ENCODE measurements at places on chromosomes 2 and 18.
A peak's percentile ranks its signal among the peaks of the same experiment; 100 is the strongest.

GRCh38 chr2:196242131-196242620 is 70.8 kb upstream of the STK17B start:
- no peak for DNase-seq

- no peak for DNase-seq
Observed at GRCh38 chr2:40199771-40200170, 252.1 kb downstream of the SLC8A1 start.

GRCh38 chr2:217759991-217760390 is 242.8 kb downstream of the TNS1 start:
- DNase-seq: no peak

DNA sequence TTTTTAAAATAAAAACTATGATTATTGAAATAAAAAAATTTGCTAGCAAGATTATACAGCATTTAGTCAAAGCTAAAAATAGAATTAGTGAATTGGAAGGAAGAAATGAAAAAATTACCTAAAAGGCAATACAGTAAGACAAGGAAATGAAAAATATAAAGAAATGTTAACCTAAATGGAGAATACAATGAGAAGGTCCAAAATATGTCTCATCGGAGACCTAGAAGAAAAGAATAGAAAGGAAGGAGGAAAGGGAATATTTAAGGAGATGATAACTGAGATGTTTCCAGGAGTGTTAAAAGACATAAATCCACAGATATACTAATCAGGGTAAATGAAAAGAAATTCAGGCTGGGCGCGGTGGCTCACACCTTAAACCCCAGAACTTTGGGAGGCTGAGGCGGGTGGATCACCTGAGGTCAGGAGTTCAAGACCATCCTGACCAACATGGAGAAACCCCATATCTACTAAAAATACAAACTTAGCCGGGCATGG is 78.9 kb downstream of the AFF3 start:
- no peak for DNase-seq

DNA sequence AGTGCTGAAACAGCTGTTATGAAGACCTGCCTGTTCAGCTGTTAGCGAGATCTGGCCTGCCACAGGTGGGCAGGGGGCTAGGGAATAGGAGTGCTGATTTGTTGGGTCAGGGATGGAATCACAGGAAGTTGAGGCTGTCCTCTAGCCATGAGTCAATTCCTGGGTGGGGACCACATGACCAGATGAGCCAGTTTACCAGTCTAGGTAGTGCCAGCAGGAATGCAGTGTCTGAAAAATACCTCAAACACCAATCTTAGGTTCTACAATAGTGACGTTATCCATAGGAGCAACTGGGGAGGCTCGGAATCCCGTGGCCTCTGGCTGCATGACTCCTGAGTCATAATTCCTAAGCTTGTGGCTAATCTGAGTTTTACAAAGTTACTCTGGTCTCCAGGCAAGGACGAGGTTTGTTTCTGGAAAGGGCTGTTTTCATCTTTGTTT is 44.9 kb downstream of the DYSF start:
- no peak for DNase-seq

DNA sequence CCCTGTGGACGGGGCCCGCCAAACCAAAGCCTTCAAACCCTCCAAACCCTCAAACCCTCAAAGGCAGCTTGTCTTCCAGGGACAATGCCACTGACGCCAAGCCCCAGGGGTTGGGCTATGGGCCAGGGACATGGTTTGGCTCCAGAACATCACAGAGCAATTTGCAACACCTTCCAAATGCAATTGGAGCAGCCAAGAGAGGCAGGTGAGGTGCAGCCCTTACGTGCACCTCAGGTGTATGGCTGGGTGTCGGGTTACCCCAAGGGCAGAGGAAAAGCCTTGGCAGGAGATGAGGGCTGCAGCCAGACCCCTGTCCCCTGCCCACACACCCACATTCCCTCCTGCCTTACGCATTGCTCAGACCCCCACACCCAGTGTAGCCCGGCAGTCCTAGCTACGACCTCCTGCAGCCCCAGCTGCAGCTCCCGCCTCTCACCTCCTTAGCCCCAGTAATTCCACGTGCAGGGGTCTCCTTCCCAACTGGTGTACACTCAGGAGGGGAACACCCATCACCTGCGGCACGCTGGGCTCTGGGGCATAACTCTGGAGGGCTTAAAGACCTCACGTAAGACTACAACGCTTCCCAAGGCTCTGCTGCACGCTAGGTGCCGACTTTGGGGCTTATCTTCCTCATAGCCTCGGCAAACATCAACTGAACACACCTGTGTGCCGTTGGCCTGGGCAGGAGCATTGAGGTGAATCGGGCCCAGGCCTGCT is 88.7 kb downstream of the TFCP2L1 start:
- no peak for DNase-seq

DNA sequence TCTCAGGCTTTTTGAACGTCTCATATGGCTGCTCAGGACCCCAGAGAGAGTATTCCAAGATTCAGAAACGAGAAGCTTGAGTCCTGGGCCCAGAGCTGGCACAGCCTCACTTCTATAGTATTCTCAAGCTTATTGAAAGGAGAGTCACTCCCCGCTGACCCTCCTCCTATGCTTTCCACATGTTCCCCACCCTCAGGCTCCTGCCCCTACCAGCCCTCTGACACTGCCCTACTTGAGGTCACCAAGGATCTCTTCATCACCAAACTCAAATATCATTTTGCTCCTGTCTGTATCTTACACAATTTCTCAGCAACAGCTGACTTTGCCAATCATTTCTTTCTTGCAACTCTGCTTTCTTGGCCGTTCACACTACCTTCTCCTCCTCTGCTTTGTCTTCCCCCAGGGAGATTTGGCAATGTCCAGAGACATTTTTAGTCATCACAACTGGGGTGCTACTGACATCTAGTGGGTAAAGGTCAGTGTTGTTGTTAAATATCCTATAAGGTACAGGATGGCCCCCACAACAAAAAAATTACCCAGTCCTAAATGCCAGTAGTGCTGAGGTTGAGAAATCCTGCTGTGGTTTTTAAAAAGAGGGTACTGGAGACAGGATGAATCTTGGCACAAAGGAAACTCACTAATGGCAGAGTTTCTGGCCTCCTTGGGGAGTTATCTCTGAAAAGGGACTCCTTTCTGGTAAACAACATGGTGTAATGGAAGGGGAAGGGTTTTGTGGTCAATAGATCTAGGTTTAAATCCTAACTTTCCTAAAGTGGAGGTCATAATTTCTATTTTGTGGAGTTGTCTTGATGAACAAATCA is 26.9 kb upstream of the INSIG2 start:
- DNase-seq: no peak

GRCh38 chr2:241680827-241681599 is 5.6 kb downstream of the DTYMK start:
- no peak for DNase-seq

- no peak for DNase-seq
Observed at GRCh38 chr2:177598326-177599138, 206.0 kb downstream of the AGPS start.

DNA sequence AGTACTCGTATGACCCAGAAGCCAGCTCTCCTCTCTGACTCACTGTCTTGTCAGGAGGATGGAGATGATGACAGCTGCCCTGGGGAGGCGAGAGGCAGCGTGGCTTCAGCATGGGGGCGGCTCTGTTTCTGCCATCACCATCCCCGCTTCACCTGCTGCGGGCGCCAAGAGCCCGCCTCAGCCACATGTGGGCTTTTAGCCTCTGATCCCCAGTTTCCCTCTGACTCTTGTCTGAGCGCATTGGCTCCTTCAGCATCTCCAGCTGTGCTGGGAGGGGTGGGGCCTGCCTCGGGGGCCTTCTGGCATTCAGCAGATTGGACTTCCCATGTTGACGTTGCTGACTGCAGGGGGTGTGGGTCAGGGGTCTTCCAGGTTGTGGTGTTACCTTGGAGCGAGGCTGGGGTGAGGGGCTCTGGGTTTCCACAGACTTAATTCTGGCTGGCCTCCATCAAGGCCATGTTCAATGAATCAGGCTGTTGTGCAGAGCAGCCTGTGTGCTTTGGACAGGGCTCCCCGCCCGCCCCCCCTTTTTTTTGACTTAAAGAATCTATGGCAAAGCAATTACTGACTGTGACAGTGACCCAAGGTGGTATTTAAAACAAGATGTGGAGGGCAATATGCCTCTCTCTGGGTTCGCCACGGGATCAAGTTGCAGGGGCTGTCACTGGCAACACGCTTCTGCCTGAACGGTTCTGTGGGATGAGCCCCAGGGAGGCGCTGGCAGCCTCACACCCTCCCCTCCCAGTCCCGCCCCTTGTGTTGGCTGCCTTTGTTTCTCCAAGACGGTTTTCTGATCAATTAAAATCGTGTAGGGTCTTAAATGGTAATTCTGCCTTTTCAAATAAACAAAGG is 228.3 kb downstream of the LDLRAD4 start:
- DNase-seq: no peak

DNA sequence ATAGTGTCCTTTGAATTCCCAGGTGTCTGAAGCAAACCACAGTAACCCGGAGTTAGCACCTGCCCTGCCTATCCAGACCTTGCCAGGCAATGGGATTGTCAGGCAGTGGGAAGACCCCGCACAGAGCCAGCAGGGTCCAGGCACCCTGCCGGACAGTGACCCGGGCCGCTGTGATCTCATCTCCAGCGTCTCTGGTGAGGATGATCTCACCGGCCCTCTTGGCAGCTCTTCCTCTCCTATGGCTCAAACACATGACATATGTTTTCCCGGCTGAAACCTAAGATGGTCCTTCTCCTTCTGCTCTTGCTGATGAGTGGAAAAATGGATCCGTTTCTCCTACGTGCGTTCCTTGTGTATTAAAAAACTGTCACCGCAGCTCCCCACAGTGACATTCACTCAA is 75.1 kb downstream of the ACOXL start:
- no peak for DNase-seq

- DNase-seq: no peak
Observed at GRCh38 chr2:197391220-197391717, 43.6 kb downstream of the SF3B1 start.

- DNase-seq: no peak
Observed at GRCh38 chr2:238095143-238095542, 5.0 kb upstream of the ESPNL start.

DNA sequence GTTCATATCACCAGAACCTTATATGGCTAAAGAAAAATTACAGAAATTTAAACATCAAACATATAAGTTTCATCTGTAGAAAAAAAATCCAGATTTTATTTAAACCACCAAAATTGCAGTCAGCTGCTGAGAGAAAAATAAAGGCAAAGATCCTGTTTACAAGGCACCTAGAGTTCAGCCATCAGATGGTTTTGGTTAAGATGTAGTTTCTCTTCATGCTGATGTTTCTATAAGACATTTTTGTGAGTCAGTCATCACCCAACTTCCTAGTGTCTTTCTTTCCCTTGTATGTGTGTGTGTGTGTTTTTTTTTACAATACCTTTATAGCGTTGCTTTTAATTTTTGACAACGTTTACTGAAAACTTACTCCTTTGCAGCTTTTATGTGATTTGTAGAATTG is 26.1 kb upstream of the MMADHC start:
- no peak for DNase-seq

DNA sequence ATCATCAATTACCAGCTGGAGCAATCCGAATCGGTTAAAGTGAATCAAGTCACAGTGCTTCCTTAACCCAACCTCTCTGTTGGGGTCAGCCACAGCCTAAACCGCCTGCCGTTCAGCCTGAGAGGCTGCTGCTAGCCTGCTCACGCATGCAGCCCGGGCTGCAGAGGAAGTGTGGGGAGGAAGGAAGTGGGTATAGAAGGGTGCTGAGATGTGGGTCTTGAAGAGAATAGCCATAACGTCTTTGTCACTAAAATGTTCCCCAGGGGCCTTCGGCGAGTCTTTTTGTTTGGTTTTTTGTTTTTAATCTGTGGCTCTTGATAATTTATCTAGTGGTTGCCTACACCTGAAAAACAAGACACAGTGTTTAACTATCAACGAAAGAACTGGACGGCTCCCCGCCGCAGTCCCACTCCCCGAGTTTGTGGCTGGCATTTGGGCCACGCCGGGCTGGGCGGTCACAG is 496 bp upstream of the ITGA4 start:
- peak; percentile 69 for DNase-seq

- no peak for DNase-seq
Observed at GRCh38 chr2:141439524-141439923, 691.3 kb downstream of the LRP1B start.

DNA sequence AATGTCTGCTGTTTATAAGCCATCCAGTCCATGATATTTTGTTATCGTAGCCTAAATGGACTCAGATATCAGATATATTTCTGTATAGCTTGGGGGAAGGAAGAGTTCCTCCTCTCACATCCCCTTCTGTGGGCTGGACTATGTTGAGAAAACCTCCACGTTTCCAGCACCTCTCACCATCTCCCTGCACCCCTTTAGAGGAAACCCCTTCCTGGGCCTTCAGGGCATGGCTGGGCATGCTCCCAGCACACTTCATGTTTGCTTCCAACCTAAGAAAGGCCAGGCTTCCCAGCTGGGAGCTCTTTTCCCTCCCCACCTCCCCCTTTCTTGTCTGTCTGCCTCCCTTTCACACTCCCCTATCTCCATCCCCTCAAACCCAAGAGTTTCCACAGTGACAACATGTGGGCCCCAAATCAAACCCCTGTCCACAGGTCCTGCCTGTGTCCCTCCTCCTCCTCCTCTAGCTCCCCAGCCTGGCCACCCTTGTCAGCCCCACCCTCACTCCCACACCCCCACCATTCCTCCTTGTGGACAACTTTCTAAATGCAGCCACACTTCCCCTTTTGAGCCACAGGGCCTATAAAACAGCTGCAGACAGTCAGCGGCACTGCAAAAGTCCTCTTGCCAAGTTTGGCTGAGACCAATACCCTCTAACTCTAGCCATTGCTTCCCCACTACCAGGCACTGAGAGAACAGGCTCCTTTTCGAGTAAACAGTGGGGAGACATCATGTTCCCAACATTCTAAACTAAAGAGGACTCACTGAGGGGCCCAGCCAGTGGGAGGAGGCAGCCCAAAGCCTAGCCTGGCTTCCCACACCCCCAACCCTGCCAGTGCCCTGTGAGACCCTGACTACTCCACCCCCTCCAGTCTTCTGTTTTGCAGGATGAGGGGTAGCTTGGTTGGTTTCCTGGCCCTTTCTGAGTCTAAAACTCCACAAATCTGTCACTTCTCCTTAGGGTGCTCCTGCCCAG is 120.5 kb downstream of the ZFP36L2 start:
- DNase-seq: no peak

- DNase-seq: no peak
Observed at GRCh38 chr2:109045505-109045904, 56.5 kb upstream of the EDAR start.

- DNase-seq: no peak
Observed at GRCh38 chr2:236479814-236480213, 89.8 kb upstream of the ACKR3 start.

Measured in activated T-helper 1 cell treated with Interleukin-2 at 50 U/mL for 16 hours (primary cell).